ENCODE measurements at places on chromosomes 5 and 9. TPM values are rescaled to one million over a fixed set of nuclear protein-coding genes. Genes with fewer than 3 reads are reported as not detected.

DNA sequence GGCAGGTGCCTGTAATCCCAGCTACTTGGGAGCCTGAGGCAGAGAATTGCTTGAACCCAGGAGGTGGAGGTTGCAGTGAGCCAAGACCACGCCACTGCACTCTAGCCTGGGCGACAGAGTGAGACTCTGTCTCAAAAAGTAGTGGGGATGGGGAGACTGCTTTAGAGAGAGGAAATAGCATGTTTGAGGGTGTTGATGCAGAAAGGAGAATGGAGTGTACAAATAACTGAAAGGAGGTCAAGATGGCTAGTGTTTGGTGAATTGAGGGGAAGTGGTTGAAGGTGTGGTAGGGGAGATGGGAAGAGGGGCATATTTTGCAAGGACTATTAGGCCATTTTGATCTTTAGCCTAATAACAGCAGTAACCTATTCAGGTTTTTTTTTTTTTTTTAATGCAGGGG lies 18.2 kb downstream of the TENT2 start:
- DNase-seq, result no peak

- no peak for DNase-seq
Measured at GRCh38 chr5:124828731-124829234, 82.3 kb upstream of the ZNF608 start.

- peak; percentile 67 for DNase-seq
Measured at GRCh38 chr9:29211580-29212396, 1638.5 kb upstream of the C9orf72 start.

DNA sequence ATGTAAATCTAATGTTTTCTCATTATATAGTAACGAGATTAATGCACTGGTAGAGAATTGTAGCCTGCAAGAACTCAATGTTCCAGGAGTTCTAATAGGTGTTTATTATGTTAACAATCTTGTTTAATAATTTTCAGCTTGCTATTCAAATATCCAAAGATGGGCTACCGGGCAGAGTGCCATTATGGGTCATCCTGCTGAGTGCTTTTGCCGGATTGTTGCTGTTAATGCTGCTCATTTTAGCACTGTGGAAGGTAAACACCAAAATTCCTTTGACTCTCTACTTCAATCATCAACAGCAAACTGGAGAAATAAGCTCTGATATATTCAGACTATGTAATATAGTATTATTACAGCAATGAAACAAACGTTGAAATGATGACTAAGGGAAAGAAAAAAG lies 41.9 kb upstream of the ITGA2 start:
- DNase-seq, result no peak

DNA sequence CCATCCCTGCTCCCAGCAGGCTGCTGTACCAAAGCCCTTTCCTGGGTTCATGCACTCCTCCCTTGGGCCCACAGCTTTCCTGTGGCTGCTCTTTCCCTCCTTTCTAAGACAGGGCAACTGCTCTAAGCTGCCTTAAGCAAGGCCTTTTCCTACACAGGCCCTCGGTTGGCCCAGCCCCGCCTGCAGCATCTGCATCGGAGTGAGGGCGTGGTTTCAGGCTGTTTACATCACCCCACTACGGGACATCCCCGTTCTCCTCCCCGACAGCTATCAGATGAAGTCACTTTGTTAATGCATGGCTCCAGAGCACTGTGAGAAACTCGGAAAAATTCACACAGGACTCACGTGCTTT lies 3.4 kb downstream of the DPH7 start:
- no peak for DNase-seq

DNA sequence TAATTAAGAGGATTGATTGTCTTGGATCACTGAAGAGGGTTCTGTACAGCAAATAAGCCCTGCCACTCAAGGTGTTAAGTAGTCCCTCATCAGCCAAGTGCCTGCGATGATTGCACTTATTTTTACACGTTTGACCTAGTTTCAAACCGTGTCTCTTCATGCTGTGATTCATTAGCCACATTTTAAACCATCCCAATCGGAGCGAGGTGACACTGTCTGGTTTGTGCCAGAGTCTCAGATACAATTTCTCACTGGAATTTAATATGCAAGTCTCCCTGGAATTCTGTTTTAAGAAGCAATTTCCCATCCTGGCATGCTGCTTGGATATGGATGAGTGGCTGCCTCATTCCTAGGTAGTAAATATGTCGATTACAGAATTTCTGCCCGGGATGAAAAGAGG lies 1.6 kb downstream of the INSYN2B start:
- DNase-seq, result no peak

DNA sequence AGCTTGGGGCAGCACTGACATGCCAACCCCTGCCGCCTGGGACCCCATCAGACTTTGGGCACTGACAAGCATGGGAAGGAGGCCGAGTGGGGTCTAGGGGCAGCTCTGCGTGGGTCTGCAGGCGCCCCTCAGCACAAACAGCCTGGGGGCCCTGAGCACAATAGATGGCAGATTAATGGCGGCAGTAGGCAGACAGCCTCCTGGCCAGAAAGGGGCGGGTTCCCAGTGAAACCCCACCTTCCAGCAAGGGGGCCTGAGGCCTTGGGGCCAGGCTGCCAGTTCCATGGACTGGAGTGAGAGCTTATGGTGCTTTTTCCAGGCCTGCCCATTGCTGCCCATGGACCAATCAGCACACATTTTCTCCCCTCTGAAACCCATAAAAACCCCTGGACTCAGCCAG lies 2031.2 kb downstream of the EFNA5 start:
- no peak for DNase-seq

GRCh38 chr9:89721176-89721700 lies 116.4 kb downstream of the GADD45G start:
- no peak for DNase-seq

GRCh38 chr5:157479166-157479565 lies 19.2 kb downstream of the NIPAL4 start:
- peak; percentile 23 for DNase-seq

DNA sequence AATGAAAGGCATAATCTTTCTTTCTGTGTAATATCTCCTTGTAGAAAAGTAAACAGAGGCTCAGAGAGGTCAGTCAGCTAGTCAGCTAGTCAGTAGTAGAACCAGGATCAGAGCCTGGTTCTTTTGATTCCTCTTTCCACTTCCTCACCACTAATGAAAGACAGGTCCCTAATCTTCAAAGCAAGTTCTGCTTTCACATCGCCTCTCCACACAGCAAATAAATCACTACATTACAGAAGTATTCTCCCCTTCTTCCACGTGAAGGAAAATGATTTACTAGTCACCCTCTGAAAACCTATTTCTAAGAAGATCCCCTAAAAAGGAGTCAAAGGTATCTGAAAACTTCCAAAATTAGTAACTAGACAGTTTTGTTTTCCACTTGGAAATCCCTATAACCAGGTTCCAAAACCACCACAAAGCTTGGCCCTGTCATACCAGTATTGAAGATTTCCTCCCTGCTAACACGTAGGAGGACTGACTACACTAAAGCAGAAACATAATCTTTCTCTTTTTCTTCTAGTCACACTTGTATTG lies 140.5 kb upstream of the TARS1 start:
- peak; percentile 56 for DNase-seq

DNA sequence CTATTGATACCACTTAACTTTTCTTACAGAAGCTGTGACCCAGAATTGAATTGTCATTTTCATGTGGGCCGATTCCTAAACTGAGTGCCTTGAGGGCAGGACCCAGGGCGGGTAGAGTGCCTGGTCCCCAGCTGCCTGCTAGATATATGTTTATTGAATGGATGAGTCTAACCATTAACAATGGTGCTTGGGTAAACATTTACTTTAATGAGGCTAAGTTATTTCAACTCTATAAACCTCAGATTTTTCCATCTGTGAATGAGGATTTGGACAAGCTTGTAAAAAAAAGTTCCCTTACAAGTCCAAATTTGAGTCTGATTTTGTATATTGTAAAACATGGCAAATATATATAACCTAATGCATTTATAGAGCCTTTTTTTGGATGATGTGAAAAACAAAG lies 181.8 kb upstream of the ELL2 start:
- no peak for DNase-seq

DNA sequence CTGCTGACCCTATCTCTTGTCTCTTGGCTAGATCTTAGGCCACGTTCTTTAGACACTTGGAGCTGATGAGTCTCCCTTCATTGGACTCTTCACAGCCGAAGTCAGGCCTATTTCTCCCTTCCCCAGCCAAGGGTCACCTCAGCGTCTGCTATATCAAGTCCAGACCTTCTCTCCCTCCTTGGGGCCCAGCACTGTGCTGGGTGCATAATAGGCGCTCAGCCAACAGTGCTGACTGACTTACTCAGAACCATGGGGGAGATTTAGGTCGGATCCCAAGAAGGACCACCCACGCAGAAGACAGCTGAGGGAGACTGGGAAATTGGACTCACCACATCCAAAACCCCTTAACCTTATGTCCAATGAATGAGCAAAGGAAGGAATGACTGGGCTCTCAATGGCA lies 5.6 kb upstream of the AMBP start:
- no peak for DNase-seq

DNA sequence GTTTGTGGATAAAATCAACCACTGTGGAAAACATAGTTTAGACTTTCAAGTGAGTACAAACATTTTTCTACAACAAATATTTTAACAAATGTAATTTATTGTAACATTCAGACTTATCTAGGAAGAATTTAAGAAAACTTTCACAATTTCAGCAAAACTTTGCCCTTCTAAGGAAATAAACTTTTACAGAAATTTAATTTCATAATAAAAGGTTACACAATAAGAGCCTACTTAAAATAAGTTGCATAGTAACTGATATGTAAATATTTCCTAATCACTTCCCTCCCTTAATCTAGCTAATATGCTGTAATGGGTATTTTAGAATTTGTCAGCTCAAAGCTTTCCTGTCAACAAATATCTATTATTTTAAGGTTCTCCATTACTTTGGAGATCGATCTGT lies 1899.9 kb downstream of the MAT2B start:
- no peak for DNase-seq

DNA sequence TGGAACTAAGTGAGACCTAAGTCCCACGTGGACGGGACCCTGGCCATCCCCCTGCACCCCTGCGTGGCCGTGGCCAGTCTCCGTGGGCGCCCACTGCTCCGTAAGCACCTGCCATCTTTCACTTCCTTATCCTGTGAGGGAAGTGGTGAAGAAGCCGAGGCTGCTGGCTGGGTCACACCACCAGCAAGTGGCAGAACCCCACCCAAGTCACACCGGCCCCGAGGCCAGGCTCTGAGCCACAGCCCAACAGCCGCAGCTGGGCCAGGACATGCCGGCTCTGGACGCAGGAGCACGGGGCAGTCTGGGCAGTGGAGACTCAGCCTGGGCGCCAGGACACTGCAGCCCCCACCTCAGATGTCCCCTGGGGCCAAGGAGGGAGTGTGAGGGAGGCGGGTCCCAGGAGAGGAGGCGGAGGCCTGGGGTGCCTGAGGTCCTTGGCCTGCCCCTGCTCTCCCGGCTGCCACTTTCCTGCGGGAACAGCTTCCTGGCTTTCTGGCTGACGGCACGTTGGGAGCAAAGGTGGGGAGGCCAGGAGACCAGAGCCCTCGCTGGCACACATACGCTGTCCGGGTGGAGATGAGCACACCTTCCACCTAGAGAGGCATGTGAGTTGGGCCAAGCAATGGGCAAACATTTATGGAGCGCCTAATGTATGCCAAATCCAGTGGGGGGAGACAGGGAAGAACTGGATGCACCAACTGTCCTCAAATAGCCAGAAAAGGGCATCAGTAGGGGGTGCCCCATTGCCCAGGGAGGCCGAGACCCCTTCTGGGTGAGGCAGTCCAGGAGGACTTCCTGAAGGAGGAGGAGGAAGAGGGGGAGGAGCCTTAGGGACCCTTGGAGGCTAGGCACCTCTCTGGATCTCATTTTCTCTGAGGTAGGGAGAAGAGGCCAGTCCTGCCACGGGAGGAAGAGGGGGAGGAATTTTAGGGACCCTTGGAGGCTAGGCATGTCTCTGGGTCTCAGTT lies 43.9 kb upstream of the EGFL7 start:
- DNase-seq, result no peak

- DNase-seq, result no peak
Measured at GRCh38 chr5:133427121-133427777, 185.1 kb downstream of the FSTL4 start.

The PCDHA3 gene
- 0.17 TPM for total RNA-seq

The DBH gene
- not detected for total RNA-seq

The ADAMTS6 gene
- 67.4 TPM for total RNA-seq

The THBS4 gene
- under 0.01 TPM for total RNA-seq
